ENCODE measurements at places on chromosomes 6 and 20.

DNA sequence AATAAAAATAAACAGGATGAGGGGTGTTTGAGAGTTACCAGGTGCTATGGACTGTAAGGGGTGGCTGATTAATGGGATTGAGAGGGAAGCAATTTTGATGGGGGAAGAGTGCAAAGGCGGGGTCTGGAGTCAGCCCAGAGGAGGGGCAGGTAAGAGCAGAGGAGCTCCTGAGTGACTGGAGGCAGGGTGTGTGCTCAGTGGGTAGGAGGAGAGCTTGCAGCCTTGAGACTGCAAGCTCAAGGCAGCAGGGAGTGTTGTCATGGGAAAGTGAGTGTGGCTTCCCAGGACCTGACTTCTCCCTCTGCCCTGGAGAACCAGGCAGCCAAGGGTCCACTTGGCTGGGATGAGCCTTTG is 54.2 kb downstream of the RAB44 start:
- no peak for DNase-seq

DNA sequence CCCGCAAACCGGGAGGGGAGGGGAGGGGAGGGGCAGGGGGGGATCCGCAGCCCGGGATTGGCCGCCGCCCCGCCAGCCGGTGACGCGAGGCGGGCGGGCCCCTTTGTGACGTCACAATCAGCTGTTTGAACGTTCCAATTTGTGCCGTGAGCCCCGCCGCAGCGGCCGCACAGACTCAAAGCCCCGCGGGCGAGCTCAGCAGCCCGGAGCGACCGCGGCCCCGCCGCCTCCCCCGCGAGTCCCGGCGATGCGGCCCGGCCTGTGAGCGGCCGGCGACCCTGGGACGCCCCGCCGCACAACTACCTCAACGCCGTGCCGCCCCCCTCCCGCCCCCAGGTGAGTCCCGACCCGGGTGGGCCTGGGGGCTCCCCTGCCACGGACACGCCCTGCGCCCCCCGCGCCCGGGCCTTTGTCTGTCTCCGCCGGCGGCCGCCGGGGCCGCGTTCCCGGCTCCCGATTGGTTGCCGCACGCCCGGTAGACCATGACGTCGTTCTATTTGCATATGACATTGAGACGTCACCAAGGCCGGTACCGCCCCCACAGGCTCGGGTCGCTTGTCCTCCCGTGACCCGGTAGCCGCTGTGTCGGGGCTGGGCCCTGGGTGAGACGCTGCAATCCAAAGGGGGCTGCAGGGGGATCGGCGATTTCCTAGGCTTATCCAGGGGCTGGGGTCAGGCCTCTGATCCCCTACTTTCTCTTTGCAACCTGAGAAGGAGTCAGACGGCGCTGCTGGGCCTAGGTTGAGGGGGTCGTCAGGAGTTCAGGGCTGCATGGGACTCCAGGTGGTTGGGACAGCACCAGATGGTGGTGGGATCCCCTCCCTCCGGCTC is at the start of gene TP53INP2:
Gene TP53INP2 (plus strand): TSS at position 168 of the 831 bp plus-strand sequence. CDS start 4,396 bp downstream, outside the sequence.
- peak; percentile 96 for DNase-seq

DNA sequence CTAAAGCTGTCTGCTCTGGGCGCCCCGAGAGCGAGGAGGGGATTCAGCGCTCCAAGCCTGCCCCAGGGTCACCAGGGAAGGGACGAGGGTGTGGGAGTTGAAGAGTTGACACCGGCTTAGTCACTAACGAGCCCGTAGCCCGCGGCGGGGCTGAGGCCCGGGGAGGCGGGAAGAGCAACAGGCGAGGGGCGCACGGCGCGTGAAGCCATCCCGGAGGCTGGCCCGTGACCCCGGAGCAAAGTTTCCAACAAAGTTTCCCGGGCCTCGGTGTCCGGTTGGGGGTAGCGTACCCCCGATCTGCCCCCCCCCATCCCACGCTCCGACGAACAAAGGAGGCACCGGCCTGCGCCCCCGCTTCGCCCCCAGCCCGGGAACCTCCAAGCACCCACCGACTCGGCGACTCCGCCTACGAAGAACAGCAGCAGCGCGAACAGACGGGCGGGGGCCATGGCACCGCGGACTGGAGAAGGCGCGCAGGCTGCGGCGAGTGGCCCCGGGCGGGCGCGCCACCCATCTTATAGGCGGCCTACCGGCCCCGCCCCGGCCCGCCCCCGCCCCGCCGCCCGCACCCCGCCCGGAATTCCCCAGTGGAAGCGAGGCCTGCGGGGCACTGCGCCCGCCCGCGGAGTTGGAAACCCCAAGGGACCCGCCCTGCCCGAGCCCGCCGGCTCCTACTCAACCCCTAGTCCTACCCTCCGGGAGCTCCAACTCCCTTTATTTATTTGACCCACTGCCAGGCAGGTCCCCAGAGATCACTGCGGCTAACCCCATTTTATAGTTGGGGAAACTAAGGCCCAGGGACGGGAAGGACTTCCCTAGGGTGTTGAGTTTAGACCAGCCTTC is at the start of gene SDC4:
Gene SDC4 (minus strand): TSS at position 489 of the 843 bp plus-strand sequence. CDS start 40 bp downstream, at position 449.
- peak; percentile 89 for DNase-seq

DNA sequence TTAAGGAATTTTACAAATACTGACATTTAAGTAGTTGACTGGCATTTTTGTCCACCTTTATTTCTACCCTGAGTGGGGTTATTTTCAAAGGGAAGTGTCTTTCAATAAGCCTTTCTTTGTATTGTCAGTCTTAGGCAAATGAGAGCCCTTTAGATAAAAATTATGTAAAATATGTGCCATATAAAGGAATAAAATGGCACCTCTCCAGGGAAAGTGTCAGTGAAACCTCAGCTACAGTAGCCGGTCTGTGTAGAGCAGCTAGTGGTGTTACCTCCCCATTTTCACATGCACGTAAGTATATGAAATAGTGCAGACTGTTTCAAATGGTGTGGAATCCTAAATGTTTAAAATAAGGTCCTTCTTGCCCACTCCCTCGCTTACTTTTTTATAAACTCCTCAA is 5.0 kb downstream of the FAM217B start:
- DNase-seq = no peak

GRCh38 chr6:37516076-37516919 is 16.6 kb upstream of the CCDC167 start:
- DNase-seq = no peak

DNA sequence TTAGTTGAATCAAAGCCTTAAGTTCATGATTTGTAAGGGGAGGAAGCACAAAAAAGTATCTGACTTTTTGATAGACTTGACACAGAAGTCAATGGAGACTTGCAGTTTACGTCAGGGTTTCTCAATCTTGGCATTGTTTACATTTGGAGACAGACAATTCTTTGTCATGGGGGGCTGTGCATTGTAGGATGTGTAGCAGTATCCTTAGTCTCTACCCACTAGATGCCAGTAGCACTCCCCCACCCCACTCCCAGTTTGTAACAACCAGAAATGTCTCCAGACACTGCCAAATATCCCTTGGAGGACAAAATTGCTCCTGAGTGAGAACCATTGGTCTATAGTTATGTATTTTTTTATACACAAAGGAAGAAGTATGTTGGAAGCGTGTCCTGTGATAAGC is 434.1 kb downstream of the RFPL4B start:
- peak; percentile 5 for DNase-seq

GRCh38 chr6:80425089-80425823 is 318.8 kb downstream of the BCKDHB start:
- no peak for DNase-seq

GRCh38 chr6:84193114-84193708 is 34.2 kb downstream of the CEP162 start:
- DNase-seq = peak; percentile 1

DNA sequence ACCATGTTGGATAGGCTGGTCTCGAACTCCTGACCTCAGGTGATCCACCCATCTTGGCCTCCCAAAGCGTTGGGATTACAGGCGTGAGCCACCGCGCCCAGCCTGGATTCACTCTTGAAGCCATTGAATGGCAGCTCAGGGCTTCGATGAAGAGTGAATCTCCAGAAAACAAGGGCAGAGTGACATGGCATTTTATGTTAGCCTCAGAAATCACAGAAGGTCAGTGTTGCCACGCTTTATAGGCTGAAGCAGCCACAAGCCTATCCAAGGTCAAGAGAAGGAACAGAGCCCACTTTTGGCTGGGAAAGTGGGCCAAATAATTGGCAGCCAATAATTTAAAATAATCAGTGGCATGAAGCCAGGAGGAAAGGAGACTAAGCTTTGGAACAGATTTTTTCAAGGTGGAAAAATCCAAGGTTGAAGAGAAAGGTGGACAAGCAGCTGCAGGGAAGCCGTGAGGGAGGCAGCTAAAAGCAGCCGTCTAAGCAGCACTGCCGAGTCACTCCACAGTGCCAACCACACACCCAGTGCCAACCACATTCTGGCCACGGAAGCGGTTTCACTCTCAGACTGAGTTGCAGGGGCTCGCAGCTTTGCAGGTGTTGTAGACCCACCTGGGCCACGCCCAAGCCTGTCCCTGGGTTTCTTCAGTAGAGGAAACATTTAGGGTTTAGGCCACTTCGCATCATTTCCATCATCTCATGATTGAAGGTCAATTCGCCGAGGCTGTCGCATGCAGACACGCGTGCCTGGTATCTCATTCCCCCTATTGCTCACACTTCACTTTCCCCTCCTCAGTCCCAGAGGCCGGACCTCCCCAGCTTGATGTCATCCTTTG is 17.4 kb upstream of the AVP start:
- DNase-seq = no peak

DNA sequence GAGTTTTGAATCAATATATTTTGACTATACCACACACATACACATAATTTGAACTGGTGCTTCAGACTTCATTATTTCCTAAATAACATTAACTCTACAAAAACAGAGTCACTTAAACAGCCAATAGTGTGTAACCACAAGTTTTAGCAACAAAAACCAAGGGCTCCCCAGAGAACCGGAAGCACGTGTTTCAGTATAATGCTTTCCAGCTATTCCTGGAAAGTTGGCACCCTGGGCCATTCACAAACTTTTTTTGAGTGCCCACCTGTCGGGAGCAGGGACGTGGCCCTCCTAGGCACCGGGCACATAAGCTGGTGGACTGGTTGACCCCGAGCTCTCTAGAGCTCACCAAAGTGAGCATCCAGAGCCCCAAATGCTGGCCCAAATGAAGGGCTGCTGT is 1.9 kb upstream of the SLC35D3 start:
- no peak for DNase-seq

DNA sequence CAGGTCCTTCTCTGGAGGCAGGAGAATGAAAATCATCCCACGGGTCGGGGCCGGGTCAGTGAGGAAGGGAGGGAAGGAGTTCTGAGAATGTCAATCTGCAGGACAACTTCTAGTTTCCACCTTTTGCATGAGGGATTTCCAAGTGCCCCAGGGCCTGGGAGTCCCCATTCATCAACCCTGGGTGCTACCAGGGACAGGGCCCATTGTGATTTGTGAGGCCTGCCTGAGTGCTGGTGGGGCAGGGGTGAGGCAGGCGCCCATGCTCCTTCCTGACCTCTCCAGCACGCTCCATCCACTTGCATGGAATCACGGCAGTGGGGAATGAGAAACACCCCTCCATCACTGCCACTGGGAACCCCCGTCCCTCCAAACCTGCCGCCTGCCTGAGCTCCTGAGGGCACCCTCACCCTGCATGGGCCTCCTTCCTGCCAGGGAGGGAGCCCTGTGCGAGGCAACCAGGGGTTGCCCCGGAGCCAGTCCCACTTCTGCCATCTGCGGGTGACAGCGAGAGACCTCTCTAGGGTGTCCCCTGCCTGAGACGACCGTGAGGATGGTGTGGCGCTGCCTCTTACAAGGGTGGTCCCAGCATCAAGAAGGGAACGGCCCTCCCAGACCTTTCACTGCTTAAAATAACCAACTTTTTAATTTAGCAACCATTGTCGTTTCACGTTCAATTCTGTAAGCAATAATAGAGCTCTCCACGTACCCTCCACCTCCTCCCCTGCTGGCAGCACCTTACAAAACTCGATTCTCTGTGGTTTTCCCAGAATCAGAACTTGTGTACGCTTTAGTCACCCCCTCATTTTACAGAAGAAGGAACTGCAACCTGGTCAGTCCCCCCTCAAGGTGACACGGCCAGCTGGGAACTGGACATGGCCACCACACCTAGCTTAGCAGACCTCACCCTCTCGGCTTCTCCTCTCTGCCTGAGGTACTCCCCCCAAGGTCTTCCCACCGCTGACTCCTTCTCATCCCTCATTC is 28.6 kb downstream of the PMEPA1 start:
- DNase-seq = no peak

DNA sequence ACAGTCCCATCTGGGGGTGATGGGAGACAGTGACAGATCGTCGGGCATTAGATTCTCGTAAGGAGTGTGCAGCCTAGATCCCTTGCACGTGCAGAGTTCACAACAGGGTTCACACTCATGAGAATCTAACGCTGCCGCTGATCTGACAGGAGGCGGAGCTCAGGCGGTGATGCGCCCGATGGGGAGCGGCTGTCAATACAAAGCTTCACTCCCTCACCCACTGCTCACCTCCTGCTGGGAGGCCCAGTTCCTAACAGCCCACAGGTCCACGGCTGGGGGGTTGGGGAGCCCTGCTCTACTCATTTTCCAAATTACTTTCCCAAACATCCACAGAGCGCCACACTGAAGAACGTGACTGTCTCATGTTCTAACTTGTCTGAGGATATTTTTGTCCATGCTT is 25.3 kb downstream of the CTCFL start:
- no peak for DNase-seq

DNA sequence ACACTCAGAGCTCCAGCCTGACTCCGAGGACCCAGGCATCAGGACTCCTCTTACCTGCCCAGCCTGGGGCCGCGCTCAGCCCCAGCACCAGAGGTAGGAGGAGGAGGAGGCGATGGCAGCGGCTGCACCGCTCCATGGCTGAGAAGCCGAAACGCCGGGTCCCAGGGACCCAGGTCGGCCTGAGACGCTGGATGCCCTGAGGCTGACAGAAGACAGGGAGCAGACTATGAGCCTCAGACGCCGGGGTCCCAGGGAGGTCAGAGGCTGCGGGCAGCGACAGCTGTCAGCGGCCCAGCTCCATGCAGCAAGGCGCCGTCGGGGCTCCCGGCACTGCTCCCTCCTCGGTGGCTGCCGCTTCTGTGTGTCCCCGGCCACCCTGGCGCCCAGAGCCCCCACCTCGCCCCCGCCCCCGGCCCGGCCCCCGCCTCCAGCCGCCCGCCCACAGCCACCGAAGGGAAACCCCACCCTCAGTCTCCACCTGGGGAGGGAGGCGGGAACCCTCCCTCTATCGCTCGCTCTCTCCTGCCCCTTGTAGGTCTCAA is at the start of gene COL11A2:
Gene COL11A2 (minus strand): TSS at position 363 of the 542 bp plus-strand sequence. CDS start 227 bp downstream, at position 136.
- DNase-seq = no peak

- DNase-seq = no peak
These were observed 61.8 kb downstream of the GCNT2 start for GRCh38 chr6:10582774-10583508.

DNA sequence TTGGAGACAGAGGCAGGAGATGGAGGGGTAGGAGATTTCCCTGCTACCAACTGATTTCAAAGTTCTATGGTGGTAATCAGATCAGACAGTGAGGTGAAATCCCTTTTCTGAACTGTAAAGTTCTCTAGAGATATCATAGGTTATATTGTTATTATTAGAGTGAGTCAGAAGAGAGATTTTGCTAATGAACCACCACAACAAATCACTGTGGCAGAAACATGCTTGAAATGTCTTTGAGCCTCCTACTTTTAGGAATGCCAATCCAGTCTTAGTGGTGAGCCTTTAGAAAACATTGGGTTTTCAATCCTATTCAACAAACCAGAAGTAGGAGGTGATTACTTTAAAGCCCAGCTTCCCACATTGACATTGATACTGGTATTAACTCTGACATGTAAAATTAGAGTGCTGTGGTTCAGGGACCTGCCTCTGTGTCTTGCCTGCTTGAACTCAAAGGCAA is 136.7 kb upstream of the CNR1 start:
- DNase-seq = no peak

- DNase-seq = no peak
These were observed 101.2 kb downstream of the SLC35B3 start for GRCh38 chr6:8334113-8334512.

- DNase-seq = peak; percentile 60
These were observed 23.3 kb upstream of the CRIP3 start for GRCh38 chr6:43331891-43332290.
